ENCODE measurements at places on chromosomes 6 and 20.

DNA sequence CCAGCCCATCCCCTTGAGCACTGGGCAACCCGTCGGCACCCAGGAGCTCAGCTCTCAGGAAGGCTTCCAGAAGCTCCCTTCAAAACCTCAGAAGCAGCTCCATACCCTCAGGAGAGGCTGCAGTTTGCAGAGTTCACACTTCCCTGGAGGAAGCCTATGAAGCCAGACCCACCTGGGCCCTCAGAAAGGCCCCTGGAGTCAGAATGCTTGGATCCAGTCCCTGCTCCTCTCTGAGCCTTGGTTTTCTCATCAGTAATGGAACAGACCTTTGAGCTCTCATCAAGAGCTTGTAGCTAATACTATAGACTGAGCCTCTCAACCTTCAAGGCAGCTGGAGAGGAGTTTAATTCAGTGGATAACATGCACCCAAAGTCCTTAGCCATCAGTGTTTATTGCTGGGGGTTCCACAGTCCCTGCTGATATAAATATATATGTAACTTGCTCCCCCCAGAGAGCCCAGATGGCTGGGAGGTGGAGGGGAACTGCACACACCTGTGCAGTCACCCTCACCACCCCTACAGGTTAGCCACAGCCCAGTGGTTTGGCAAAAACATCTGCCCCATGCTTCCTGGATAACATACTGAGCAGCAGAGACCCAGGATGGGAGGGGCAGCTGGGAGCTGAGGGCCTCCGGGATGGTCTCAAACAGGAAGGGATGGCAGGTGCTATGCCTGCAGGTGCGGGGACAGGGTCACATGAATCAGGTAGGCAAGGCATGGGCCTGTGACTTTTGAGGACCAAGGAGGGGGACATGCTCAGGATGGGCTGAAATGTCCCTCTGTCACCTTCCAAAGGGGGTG is 120.1 kb downstream of the SNX5 start:
- no peak for DNase-seq

DNA sequence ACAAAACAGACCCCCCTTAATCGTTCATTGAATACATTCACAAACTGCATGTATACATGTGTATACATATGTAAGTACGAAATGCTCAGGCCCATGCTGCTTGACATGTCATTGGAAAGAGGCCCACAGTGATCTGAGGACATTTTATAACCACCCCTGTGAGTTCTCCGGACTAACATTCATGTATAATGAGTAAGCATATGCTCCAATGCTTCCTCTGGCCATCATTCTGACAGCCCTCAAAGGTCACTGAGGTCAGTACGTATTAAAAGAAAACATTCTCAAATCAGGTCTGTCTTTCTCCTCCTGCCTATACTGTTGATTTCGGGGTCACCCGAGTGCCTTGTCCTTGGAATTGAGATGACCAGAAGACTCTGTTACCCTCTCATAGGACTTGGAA is 54.9 kb downstream of the TENT5A start:
- DNase-seq, result no peak

DNA sequence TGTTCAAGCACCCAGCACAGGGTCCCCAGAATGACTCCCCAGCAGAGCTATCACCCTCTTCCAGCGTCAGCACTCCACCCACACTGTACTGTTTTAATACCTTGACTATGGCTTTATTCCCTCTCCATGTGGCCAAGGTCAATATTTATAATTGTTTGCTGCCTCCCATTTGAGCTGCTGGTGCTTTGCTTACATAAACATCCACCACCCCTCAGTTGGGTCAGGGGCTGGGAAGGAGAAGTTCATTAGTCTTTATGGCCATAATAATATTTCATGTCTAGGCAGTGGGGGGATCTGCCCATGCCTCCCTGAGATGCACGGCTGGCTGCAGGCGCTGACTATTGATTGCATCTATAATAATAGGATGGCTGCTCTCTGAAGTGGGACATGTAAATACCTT is 41.8 kb upstream of the SAYSD1 start:
- no peak for DNase-seq

DNA sequence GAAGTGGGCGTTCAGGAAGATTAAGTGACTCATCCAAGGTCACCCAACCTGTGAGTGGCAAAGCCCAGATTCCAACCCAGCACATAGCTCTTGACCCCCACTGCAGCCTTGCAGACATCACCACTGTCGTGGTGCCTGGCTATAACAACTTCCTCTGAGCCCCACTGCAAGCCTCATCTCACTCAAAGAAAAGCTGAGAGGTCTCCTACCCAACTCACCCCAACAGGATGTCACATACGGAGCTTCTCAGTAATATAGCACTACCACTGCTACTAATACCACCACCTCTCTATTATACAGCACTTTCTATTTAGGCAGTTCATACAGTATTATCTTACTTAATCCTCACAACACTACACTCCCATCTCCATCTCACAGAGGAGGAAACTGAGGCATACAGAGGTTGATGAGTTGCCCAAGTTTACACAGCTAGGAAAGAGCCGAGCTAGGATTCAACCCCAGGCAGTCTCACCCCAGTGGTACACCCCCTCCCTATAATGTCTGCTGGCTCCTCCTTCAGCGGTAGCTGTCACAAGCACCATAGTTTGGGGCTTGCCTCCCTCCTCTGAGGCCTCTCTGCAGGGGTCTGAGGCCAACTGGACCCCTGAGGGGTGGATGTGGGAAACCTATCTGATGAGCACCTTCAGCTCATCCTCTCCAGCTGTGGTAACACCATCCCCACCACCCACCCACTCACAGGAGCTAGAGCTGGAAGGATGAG is 19.5 kb downstream of the TFEB start:
- DNase-seq, result no peak

DNA sequence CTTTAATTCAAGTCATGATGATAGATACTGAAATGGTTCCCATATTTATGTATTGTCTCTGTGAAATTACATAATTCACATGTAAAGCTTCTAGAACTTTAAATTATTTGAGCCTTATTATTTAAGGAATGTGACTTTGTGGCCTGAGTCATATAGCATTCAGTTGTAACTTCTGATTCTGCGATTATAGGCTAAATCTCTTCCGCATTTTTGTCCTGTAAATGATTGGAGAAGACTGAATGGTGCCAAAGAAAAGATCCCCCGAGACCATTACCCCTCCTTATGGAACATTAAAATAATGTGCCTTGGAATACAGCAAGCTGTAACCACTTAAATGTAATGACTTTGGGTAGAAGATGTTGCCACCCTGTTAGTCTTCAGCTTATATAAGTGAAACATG is 63.3 kb upstream of the MAP7 start:
- DNase-seq, result no peak

GRCh38 chr6:111663692-111664564 is 58.2 kb upstream of the TRAF3IP2 start:
- no peak for DNase-seq

DNA sequence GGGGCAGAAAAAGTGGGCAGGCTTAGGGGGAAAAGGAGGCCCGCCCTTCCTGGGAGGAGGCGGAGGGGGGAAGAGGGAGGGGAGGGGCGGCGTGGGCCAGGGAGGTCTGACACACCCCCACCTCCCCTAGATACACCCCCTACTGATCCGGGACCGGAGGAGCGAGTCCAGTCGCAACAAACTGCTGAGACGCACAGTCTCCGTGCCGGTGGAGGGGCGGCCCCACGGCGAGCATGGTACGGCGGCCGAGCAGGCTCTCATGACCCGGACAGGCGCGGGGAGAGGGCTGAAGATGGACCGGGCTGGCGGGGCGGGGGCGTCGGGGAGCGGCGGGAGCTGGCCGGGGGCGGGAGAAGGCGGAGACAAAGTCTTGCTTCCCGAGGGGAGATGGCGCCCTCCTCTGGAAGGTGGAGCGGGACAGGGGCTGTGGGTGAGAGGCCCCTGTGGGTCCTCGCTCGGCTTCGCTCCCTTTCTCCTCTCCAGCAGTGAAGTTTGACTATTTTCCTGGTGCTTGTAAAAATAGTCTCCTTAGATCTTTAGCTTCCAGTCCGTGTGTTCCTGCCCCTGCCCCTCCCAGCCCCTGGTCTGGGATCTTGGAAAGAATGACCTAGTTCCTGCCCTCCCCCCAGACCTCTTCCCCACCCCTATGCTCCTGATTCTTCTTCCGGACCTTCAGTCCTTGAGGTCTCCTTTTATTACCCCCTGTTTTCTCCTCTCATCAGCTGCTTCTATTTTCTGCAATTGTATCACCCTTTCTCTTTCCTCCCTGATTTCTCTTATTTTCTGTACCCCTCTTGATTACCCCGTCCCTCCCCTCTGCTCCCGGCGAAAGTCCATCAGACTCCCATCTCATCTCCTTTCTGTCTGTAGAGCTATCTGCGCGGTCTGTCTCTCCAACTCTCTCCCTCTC is 6.1 kb downstream of the SYNGAP1 start:
- peak; percentile 99 for DNase-seq

- DNase-seq, result no peak
Measured at GRCh38 chr20:11083841-11084240, 410.0 kb upstream of the JAG1 start.

DNA sequence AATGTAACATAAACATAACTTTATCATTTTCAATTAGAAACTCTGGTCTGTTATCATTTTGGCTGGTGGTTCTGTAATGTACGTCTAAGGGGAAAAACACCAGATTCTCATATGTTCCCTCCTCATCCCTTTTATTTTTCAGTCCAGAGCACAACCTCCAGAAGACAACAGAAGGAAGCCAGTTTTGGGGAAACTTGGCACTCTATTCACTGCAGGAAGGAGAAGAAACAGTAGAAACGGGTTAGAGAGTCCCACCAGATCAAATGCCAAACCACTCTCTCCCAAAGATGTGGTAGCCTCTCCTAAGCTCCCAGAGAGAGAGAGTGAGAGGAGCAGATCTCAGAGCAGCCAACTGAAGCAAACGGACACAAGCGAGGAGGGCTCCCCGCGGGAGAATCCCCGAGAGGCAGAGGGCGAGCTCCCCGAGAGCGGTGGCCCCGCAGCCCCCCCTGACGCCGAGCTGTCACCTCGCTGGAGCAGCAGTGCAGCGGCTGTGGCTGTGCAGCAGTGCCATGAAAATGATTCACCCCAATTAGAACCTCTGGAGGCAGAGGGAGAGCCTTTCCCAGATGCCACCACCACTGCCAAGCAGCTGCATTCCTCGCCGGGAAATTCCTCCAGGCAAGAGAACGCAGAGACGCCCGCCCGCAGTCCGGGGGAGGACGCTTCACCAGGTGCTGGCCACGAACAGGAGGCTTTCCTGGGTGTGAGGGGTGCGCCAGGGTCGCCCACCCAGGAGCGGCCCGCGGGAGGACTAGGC is 117.8 kb downstream of the RTN4IP1 start:
- peak; percentile 10 for DNase-seq

DNA sequence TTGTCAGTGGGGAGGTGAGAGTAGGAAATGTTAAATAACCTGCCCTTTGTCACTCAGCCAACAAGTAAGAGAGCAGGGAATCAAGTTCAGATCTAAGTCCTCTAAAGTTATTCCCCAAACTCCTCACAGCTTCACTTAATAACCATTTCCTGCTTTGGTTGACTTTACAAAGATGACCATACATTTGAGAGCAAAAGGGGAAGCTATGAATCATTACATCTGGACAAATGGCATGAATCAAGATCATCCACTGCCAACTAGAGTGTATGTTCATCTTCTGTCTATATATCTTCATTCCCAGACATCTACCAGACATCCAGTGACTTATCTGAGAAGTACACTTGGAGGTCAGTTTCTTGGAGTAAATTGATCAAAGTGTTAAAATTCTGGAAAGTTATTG is 15.1 kb upstream of the HIVEP2 start:
- no peak for DNase-seq

- no peak for DNase-seq
Measured at GRCh38 chr20:9578594-9578993, 64.2 kb downstream of the LAMP5 start.

GRCh38 chr6:142291512-142291911 is 10.3 kb upstream of the ADGRG6 start:
- no peak for DNase-seq

Measured in WERI-Rb-1 (cell line).